AG08395 (cell line): ENCODE measurements at places on chromosomes 16 and 17.
A peak's percentile ranks its signal among the peaks of the same experiment; 100 is the strongest.

- peak; percentile 64 for DNase-seq
These were observed 97.9 kb downstream of the FOXL1 start for GRCh38 chr16:86676254-86676670.

- no peak for DNase-seq
These were observed 20.5 kb downstream of the GRB7 start for GRCh38 chr17:39757931-39758873.

DNA sequence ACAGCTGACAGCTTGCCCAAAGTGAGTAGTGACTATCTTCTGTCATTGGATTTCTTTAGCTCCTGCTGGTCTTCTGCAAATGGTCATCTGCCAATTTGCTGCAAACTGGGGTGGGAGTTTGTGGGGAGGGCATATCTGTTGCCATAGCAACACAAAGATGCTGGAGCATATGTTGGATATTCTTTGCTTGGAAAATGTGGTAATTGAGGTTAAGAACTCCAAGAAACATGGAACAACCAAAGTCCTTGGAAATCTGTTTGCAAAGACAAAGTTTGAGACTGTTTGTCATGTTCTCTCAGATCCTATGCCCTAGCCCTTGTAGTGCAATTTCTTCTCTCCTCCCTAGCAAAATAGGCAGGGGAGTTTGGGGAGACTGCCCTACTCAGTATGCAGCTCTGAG lies 155.3 kb downstream of the PRKCB start:
- no peak for DNase-seq

- DNase-seq: no peak
These were observed 43.2 kb downstream of the RNF213 start for GRCh38 chr17:80303824-80304223.

GRCh38 chr16:732936-733335 lies 6.0 kb downstream of the HAGHL start:
- DNase-seq: no peak

GRCh38 chr17:70655176-70655958 lies 486.0 kb downstream of the KCNJ2 start:
- DNase-seq: no peak

- no peak for DNase-seq
These were observed 368.8 kb downstream of the SNX29 start for GRCh38 chr16:12345349-12345748.

DNA sequence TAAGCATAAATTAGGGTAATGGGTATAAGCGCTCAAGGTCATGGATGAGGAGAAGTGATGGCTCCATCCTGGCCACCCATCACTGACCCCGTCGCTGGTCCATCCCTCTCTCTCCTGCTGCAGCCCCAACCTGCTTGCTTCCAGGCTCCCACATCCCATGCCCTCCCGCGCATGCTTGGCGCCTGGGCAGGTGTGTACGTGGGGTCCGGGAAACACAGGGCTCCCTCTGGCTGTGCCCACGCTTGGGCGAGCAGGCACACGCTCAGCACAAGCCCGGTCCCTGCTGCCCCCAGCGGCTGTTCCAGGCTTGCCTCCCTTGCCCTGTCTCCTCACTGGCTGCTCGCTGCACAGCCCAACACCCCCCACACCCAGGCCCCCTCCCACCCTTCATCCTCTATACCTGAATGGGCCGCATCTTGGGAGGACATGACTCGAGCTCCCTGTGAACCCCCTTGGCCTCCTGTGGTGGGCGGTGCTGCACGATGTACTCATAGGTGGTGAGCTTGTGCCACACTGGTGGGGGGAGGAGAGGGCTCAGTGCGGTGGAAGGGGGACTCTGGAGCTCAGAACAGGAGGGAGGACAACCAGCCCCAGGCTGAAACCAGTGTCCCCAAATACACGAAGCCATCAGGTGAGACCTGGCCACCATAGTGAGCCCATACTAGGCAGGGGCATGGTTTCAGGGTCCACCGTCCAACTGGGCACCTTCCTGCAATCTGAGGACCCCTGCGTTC lies 4.7 kb upstream of the TPPP3 start:
- DNase-seq: no peak

DNA sequence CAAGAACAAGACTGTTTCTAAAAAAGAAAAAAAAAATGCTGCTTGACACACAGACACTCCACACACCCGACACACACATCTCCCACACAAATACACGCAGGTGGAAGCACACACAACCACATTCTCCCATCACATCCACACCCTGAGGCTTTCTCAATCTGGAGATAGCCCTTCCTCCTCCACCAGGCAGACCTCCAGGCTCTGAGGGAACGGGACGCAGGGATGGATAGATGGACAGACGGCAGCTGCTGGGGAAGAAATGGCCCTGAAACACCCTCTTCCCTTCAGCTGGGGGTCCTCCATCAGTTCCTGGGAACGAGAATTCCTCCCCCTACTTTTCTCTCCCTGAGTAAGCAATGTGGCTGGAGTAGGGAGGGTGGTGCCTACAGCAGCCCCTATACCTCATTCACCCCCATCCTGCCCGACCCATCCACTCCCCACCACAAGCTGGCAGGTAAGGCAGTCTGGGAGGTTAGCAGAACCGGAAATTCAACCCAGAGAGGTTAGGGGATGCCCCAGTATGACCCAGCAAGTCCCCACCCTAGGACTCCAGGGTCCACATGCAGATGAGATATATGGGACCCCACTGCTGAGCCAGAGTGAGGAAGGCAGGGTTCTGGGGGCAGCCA lies 4.1 kb upstream of the LITAFD start:
- DNase-seq: no peak

GRCh38 chr17:43068570-43069367 lies 43.7 kb downstream of the RND2 start:
- no peak for DNase-seq

- peak; percentile 25 for DNase-seq
These were observed 16.1 kb downstream of the AMFR start for GRCh38 chr16:56409195-56409594.

DNA sequence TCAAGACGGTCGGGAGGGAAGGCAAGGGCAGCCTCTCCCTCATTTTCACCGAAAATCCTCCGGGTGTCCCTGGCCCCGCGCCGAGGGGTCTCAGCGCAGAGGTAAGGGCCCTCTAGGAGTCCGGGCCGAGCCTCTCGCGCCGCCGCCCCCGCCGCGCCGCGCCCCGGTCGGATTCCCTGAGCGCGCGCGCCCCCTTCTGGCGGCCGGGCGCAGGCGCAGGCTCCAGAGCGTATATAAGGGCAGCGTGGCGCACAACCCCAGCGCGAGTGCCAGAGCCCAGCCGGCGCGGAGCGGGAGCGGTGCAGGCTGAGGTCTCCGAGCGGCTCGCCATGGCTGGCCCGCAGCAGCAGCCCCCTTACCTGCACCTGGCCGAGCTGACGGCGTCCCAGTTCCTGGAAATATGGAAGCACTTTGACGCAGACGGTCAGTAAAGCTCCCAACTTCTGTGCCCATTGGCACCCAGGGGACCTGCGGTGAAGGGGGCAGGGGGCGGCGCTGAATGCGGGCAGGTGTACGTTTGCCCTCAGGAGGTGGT lies at the start of gene CALB2:
TSS of gene CALB2 (plus strand) at position 260 of the 535 bp plus-strand sequence. CDS start at position 330, 70 bp downstream.
- DNase-seq: peak; percentile 85

DNA sequence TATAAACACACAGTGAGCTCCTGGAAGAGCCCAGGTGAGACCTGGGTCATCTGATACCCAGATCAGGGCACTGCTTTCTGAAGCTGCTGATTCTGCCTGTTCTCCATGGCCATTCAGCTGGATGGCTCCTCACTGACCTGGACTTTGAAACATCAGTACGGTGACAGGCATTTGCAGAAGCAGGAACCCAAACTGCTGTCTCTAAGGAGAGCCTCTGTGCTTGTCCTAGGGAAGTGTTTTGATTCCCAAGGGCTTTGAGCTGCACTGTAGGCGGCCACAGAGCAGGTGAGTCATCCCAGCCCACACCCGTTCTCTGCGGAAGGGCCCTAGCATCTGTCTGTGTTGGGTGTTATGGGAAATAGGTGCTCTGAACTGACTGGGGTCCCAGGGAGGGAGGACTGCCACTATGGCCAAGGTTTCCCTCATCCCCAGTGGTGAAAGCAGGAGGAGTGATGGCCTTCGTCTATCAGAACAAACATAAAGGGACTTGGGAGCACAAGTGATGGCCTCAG lies 60.7 kb upstream of the ADCY9 start:
- DNase-seq: peak; percentile 47

DNA sequence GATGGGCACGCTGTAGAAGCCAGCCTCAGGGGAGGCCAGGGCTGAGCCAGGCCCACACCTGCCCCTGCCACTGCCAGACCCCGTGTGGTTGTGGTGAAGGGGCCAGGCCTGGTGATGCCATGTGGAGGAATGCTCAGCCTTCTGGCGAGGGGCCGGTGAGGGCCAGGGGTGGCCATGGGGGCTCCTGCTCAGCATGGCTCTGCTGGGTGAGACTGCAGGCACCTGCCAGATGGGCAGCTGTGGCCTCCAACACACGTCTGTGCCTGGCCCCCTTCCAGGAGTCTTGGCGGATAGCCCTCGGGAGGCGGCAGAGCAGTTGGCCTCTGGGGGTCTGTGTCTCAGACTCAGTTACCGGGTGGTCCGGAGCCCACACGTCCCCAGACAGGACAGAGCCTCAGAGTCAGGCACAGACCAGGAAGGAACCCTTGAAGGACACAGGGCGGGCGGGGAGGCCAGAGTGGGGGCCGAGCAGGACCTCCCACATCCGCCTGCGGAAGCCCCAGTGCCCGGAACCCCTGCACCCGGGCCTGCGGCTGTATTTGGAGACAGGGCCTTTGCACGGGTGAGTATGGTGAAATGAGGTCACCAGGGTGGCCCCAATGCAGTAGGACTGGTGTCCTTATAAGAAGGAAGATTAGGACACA lies 22.5 kb upstream of the CHMP6 start:
- no peak for DNase-seq

- no peak for DNase-seq
These were observed 120.9 kb downstream of the METRNL start for GRCh38 chr17:83200231-83200699.

DNA sequence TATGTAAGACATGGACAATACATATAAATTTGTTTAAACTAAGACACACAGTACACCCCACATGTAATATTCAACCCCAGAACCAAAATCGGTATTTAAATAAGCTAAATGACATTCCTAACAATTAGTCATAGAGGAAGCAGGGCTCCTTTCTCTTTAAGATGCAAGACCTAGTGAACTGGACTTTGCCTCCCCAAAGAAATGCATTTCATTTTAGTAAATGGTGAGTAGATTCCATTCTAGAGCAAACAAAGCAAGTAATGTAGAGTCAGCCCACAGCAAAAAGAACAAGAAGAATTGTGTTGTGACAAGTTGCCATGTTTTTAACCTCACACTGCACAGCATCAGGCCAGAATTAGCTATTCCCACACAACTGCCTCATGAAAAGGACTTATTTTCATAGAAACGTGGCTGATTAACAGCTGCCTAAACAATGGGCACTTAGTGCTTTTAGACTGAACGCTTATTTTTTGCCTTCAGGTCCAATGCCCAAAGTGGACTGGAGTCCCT lies 14.4 kb downstream of the DNAJC7 start:
- DNase-seq: no peak

GRCh38 chr17:8552577-8553320 lies 77.8 kb downstream of the MYH10 start:
- no peak for DNase-seq

DNA sequence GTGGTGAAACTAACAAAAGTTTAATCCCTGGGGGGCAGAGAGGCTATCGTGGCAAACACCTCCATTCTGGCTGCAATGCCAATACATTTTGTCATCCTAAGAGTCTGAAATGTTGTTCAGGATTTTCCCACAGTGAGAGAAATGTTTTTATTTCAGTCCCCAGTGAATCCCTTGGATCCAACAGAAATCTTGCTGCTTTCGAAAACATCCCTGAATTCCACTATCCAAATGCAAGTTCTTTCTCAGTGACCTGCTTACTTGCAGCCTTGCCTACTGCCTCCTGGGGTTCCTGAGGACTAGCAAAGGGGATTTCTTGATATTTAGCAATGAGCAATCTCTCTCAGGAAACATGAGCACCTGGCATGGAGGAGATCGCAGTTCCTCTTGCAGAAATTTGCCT lies 202.1 kb upstream of the IRX3 start:
- no peak for DNase-seq

GRCh38 chr17:67032382-67032781 lies 12.0 kb upstream of the CACNG1 start:
- no peak for DNase-seq

GRCh38 chr16:65114527-65114926 lies 7.3 kb downstream of the CDH11 start:
- DNase-seq: no peak

- DNase-seq: peak; percentile 56
These were observed 1.8 kb downstream of the RAI1 start for GRCh38 chr17:17682737-17683680.

DNA sequence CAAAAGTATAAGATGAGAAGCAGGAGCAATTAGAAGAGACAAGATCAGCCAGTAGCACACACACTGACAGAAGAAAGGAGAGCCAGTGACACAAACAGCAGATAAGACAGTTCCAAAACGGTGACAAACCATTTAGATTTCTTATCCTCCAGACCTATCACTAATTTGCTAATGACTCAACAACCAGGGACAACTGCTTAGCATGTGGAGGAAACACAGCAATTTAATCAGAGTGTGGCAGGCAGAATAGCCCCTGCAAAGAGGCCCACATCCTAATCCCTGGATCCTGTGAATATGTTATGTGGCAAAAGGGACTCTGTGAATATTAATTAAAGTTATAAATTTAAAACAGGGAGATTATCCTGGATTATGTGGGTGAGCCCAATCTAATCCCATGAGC lies 81.1 kb downstream of the CACNG1 start:
- peak; percentile 2 for DNase-seq

DNA sequence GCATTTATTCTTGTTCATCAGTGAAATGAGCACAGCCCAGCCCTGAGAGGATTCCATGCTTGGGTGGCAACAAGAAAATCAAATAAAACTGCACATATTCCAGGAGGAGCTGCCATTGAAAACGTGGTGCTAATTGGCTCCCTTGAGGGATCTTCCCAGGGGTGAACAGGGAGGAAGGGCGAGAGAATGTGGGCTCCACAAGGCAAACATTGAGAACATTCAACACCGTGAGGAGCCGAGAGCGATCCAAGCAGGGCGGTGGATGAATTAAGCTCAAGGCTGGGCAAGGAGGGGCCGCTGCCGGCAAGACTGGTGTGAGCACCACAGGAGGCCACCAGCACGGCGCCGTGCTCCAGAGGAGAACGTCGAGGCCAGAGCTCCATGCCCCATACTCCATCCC lies 166.9 kb downstream of the C16orf95 start:
- no peak for DNase-seq

GRCh38 chr17:32348483-32348800 lies 1.5 kb upstream of the ZNF207 start:
- no peak for DNase-seq
